ENCODE measurements at places on chromosomes 3 and 15.

- no peak for DNase-seq
Observed at GRCh38 chr3:190387578-190388213, at the start of gene CLDN16. CLDN16 (plus strand) TSS chr3:190388163; CDS start chr3:190388330, 167 bp downstream.

DNA sequence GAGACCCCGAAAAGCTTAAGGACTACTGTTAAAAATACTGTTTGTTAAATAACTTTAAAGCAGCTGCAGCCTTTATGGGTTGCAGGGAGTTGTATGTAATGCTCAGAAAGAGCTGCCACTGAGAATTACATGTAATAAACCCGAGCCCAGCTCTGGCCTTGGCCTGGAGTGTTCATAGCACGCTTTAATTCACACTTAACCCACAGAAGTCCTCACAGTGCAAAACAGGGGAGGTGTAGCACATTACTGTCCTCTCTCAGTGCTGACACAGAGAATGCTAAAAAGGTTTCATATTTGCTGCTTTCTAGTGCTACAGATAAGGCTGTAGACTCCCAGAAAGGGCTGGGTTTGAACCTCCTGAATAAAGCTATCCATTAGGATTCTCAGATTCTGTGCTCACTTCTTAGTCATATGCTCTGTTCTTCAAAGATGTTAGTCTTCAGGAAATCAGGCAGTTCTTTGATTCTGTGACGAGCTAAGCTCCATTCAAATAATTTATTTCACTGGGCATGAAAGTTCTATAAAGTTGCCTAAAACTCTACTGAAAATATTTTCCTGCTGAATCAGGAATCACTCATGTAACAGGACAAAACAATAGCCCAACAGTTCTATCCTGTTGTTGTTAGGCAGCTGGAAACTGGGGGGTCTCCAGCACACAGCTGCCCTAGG lies 108.0 kb downstream of the SENP2 start:
- DNase-seq = peak; percentile 54

DNA sequence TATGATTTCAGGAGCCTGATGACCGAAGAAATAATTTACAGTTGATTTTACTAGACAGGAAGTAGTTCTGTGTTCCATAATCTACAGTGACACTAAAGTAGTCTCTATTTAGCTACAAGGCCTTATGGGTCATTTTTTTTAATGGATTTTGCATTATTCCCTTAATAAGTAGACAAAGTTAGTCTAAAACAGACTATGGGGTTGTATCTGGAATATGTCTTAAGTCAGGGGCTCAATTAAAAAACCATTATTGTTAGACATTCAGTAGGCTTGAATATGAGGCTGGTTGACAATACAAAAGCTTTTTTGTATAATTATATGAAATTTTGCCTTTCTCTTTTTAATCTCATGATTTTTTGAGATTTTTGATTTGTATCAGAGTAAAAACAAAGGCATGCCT lies 820.0 kb upstream of the SEMA6D start:
- DNase-seq = no peak

DNA sequence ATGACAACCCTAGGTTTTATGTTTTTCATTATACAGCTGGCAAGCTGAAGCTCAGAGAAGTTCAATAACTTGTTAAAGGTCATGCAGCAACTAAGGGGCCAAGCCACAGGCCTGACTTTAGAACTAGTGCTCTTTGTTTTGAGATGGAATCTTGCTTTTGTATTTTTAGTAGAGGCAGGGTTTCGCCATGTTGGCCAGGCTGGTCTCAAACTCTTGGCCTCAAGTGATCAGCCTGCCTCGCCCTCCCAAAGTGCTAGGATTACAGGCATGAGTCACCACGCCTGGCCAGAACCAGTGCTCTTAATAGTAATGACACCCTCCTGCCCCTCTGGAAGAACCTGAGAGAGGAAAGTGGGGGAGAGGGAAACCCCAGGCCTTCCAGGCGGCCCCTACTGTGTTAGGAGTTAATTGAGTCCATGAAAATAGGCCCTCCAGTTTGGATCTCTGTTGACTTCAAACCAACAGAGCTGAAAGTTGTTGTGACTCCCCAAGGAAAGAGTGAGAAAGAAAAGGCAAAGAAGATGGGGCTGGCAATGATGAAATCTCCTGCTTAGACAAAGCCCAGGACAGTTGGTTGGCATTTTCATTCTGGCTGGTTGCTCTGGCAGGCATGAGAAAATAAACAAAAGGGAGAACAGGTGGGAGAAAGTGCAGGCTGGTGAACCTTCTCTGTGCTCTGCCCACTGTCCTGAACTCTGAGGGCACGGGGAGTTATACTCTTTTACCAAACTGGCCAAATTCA lies 3.6 kb upstream of the PRRT3 start:
- DNase-seq = no peak

DNA sequence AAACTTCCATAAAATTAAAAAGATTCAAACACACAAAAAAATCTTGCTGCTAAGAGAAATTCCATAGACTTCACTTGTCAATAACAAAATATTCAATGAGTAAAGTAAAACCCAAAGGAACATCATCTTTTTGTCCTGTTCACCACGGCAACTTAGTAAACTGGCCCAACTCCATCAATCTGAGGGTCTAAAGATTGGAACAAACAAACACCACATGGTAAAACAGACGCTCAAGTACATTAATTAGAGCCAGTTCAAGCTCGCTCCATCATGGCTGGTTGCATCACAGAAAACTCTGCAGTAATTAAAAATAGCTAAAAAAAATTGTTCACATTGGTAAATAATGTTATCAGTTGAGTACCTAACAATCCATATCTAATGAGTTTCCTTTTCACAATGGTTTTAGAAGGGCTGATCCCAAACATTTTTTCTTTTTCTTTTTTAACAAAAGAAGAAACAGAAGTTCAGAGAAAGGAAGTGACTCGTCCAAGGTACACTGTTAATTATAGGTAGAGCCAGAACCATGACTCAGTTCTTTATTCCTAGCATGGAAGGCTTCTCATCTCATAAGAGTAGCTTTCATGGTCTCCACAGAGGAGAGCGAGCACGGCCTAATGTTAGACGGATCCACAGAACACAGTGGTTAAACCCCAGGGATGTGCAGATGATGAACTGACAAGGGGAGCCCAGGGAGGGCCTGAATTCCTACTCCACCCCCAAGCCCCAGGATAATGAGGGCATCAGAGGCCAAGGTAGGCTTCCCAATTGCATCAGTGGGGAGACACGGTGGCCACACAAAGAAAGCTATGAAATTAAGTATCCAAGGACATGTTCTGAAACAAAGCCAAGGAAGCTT lies 79.2 kb upstream of the ARHGEF3 start:
- DNase-seq = no peak

DNA sequence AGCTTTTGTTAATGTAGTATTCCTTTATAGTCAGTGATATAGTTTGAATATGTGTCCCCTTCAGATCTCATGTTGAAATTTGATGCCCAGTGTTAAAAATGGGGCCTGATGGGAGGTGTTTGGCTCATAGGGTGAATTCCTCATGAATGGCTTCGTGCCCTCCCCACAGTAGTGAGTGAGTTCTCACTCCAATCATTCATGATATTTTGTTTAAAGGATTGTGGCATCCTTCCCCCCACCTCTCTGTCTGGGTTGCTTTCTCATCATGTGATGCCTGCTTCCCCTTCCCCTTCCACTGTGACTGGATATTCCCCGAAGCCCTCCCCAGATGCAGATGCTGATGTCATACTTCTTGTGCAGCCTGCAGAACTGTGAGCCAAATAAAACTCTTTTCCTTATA lies 649.8 kb upstream of the NR2F2 start:
- DNase-seq = no peak

- no peak for DNase-seq
Observed at GRCh38 chr3:171955598-171955997, 83.8 kb upstream of the FNDC3B start.

GRCh38 chr3:156304406-156304805 lies 184.0 kb downstream of the KCNAB1 start:
- DNase-seq = peak; percentile 66

DNA sequence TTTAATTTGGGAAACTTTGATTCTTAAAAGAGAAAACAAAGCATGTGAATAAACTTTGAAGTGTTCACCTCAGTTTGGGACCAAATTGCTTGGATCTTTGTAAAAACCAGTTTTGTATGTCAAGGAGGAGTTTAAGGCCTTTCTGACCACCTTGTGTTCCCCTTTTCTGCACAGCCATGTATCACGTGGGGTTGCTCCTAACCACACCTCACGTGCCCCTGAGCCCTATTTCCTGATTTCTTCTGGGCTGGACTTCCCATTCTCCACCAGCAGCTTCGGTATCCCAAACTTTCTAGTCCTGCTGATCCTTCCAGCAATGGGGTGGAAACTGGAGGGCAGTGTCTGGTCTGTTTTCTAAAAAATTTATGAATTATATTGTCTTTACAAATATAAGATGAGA lies 76.4 kb upstream of the STT3B start:
- no peak for DNase-seq

Measured in HCEC 1CT (cell line).